ENCODE measurements at places on chromosomes 6 and 20. TPM values are rescaled to one million over a fixed set of nuclear protein-coding genes. Genes with fewer than 3 reads are reported as not detected.

DNA sequence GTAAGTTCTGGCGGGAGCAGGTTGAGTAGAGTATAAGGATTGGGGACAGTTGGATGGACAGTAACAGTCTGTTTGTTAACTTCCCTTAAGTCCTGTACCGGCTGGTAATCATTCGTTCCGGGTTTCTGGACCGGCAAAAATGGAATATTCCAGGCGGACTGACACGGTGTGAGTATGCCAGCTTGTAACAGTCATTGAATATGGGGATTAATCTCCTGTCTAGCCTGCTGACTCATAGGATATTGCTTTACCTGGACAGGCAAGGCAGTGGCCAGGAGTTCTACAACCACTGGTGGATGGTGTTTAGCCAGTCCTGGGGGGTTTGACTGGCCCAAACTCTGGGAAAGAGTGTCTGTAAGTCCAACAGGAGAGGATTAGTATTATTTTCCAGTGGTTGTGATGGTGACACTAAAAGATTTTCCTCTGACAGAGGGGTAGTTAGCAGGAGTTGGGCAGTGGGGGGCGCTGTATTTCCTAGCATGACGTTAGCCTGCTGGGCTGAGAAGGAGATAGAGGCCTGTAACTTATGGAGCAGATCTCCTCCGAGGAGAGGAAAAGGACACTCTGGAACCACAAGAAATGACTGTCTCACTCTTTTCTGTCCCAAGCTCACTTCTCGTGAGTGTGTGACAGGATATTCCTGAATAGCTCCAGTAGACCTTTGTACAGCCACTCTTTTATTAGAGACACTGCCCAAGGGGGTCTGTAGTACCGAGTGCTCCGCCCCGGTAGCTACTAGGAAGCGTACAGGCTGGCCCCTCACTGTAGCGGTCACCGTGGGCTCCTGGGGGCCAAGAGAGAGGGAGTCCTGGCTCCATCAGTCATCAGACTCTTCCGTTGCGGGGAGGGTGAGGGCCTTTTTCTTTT lies 152.2 kb downstream of the TRIM27 start:
- DNase-seq, result no peak

GRCh38 chr6:92617721-92618120 lies 801.6 kb downstream of the EPHA7 start:
- DNase-seq, result no peak

- DNase-seq, result no peak
Measured at GRCh38 chr6:112933947-112934346, 586.8 kb downstream of the RFPL4B start.

DNA sequence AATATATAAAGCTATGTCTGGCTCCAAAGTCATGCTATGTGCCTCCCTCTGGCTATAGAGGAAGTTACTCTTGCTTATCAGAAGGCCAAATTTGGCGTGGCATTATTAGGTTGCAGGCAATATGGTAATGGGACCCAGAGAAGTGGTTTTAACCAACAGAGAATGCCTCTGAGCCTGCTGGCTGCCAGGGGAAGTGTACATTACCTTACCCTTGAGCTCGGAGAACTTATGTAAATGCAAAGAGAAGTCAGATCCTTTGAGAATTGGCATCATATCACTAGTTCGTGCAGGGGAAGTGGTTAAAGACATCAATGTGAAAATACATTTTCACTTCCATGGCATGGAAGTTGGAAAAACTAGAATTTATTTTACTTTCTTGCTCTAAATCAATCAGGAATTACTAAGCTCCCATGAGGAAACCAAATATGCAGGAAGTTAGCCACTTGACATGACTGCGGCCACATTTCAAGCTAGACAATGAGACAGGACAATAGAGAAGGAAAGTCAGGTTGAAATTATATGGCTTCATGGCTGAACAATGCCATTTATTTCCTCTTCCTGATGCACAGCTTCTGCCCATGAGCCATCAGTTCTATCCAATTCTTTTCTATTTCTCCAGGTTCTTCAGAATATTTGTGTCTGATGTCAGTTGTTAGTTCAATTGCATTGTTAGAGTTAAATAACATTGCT lies 134.0 kb upstream of the PHACTR1 start:
- DNase-seq, result no peak

GRCh38 chr6:72621291-72622093 lies at the start of gene KCNQ5:
Gene KCNQ5, plus strand, starts transcription at chr6:72622064.
- DNase-seq, result peak; percentile 29

DNA sequence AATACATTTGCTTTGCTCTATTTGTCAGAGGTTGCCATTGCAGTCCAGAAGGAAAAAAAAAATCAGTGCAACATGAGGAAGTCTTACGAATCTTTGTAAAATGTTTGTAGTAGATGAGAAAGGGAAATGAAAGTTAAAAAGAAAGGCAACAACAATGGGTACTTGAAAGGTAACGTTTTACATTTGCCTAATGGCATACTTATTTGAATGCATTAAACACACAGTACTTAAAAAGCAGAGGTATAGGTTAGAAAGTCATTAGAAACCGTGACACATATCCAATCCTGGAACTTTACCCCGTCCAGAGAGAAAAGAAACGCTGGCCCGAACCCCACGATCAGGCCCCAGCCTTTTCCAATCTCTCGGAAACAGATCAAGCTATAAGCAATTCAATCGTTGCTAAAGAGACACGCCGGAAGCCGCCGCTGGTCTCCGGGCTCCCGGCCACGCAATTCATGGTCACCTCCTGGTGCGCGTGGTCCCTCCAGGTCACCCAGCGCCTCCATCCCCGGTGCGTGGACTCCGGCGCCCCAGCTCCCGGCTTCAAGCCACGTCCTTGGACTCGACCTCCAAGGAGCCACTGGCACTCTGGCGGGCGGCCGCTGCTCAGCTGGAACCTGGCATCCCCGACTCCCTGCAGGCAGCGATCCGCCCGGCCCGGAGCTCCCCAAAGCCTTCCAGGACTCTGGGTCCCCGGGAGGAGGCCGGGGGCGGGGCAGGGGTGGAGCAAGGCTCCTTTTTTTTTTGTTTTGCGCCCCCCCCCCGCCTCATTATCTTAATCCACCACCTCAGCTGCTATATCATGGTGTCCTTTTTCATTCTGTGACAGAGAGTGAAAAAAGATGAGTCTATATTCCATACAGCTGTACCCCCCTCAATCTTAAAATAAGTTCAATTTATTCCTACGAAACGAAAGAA lies at the start of gene SLC18B1:
Gene SLC18B1 (minus strand): TSS at position 687 of the 918 bp plus-strand sequence. CDS start 181 bp downstream, at position 506.
- peak; percentile 71 for DNase-seq

The PSORS1C1 gene
- 10.8 TPM for polyA plus RNA-seq

The MTHFD1L gene
- 13.1 TPM for polyA plus RNA-seq

The PCSK2 gene
- polyA plus RNA-seq, result 1.4 TPM

The ARFGEF3 gene
- 7.6 TPM for polyA plus RNA-seq

The SCRT2 gene
- not detected for polyA plus RNA-seq

The KCNG1 gene
- 0.58 TPM for polyA plus RNA-seq

The FGD2 gene
- 20.4 TPM for polyA plus RNA-seq
